Activated CD4-positive, alpha-beta T cell treated with anti-CD3 and anti-CD28 coated beads, Interleukin-2, amount 10 ng/mL, durations not matched to agents 7 days and 5 days (primary cell): ENCODE measurements at places on chromosomes 11 and 22. TPM values are rescaled to one million over a fixed set of nuclear protein-coding genes. Genes with fewer than 3 reads are reported as not detected.

- DNase-seq, result peak; percentile 72
Observed at GRCh38 chr11:78292109-78292803, 103.5 kb downstream of the USP35 start.

DNA sequence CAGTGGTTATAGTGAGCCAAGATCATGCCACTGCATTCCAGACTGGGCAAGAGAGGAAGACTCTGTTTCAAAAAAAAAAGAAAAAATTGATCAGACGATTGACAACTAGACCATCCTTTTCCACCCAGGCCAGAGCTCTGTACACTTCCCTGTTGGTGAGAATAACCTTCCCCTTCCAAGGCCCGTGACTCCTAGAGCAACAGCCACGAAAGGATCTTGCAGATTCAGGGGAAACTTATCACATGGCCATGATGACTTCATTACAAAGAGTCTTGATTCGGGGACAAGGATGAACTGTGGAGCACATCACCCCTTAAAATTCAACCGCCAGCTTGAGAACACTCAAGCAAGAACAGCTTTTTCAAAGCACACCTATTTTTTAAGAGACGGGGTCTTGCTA, 10.3 kb downstream of the CD5 start:
- no peak for DNase-seq

Gene RAG2
- total RNA-seq, result not detected

Gene KCNA4
- total RNA-seq, result not detected
